CD4-positive, alpha-beta T cell treated with Interleukin-6 at 100 ng/mL for 8 hours (primary cell): ENCODE measurements at places on chromosomes 3 and 15.

DNA sequence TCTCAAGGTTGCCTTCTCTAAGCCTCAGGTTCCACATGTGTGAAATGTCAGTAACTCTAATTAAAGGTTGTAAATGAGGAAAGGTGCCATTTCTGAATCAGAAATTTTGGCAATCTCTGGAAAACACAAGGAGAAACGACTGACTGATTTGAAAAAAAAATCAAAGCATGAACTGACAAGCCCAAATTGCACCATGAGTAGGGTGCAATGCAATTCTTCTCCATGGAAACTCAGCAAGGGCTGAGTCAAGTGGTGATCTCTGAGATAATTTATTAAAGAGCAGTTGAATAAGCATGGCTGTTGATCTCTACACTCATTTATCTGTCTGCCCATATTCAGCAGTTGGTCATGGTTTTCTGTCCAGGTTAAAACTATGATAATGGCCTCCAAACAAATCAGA lies 201.6 kb upstream of the CMC1 start:
- DNase-seq, result no peak

DNA sequence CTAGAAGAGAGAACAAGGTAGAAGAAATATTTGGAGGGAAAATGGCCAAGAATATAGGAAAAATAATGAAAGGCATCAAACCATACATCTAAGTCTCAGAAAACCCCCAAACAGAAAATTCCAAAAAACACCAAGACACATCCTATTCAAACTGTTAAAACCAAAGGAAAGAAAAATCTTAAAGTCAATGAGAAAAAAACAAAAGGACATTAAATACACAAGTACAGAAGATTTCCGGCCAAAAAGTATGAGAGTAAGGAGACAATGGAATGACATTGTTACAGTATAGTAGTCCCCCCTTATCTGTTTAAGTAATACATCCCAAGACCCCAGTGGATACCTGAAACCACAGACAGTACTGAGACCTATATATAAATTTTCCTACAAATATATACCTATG lies 18.8 kb downstream of the CLASP2 start:
- no peak for DNase-seq

- DNase-seq, result no peak
Measured at GRCh38 chr15:35602836-35603235, 56.9 kb upstream of the DPH6 start.

DNA sequence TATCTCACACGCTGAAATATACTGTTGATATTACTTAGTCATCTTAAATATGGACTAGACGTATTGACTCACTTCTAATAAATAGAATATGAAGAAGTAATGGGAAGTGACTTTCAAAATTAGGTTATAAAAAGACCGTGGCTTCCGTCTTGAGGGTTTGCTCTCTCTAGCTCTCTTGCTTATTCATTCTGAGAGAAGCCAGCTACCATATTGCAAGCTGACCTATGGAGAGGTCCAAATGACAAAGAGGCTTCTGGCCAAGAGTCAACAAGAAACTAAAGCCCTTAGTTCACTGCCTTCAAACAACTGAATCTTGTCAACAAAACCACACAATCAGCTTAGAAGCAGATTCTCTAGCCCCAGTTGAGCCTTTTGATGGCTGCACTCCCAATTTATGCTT lies 46.1 kb downstream of the SLC9C1 start:
- DNase-seq, result no peak

- DNase-seq, result no peak
Measured at GRCh38 chr15:86830304-86830703, 750.6 kb downstream of the AGBL1 start.

DNA sequence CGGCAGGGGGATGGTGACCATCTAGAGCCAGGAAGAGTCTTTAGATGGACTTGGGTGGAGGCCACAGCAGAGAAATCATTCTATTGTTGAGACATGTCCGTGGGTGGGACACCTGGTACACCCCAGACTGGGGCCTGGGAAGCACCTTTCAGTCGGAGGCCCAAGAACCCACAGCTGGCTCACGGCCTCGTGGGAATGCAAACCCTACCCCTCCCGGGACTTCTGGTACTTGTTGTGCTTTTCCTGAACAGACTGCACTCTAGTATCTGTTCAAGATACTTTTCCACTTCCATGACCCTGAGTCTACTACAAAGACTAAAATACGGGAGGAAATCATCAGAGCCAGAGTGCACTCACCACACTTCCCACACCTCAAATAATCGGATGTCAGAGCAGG lies 60.7 kb downstream of the BDH1 start:
- DNase-seq, result no peak

DNA sequence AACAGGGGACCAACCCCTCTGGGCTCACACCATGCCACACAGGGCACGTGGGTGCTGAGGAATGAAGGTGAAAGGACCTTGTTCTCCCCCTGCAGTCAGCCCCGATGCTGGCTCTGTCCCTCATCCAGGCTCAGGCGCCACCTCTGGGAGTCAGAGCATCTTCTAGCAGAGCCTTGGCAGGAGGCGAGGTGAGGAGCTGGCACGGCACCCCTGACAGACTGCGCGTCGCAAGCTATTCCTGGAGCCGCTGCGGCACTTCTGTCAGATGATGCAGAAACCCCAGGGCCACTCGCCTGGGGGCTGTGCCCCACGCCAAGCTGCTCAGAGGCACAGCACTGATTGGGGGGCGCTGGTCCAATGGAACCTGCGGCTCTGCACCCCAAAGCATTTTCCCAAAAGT lies 62.0 kb downstream of the MGLL start:
- no peak for DNase-seq

GRCh38 chr3:13689373-13690260 lies 140.7 kb downstream of the FBLN2 start:
- DNase-seq, result no peak

DNA sequence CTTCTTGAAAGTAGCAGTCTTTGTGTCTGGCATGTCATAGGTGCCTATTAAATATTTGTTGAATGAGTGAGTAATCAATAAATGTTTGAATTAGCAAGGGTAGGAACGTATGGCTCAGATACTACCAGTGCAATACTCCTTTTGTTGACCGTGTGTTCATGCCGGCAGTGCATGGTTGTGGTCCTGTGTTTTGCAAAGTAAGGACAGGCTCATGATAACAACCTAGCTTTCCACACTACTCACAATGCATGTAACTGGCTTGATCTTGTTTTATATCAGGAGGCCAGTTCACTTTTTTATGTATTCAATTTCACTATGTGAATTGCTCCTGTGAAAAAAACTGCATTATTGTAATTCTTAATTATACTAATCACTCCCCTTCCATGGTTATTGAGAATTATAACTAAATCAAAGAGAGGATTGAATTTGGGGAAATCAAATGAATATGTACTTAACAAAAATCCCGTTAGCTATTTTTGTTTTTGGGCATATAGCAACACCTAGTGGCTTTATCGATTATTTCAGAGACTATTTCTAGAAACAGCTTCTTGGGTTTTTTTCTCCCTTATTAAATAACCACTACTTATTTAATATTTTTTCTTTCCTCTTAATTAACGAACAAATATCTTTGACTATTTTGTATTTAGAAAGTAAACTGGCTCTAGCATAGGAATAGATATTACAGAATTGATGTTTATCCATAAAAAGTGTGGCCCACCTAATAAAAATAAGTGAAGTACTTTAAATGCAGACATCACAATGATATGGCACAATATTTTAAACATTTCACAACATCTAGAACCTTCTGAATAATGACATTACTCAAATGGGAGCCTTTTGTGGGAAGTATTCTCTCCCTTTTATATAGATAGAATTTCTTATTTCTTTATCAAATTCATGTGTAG lies 218.5 kb downstream of the BBX start:
- DNase-seq, result no peak

DNA sequence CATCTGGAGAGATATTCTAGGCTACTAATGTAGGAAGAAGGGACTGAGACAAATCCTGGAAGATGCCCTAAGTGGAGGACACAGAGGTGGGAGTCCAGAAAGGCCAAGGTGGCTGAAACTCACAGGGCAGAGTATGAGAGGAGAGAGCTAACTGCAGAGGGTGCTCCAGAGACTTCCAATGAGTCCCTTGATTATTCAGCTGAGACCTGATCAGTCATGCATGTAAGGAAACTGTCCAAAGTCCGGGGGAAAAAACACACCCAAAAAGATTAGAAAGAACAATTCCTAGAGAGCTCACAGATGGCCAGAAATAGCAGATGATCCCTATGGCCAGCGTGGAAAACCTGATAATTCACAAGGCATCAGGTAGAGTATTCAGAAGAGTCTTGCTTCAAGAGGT lies 18.7 kb upstream of the FOXP1 start:
- no peak for DNase-seq

- no peak for DNase-seq
Measured at GRCh38 chr15:63135804-63136203, 14.1 kb downstream of the LACTB start.

- no peak for DNase-seq
Measured at GRCh38 chr3:53071882-53072431, 26.1 kb upstream of the SFMBT1 start.

DNA sequence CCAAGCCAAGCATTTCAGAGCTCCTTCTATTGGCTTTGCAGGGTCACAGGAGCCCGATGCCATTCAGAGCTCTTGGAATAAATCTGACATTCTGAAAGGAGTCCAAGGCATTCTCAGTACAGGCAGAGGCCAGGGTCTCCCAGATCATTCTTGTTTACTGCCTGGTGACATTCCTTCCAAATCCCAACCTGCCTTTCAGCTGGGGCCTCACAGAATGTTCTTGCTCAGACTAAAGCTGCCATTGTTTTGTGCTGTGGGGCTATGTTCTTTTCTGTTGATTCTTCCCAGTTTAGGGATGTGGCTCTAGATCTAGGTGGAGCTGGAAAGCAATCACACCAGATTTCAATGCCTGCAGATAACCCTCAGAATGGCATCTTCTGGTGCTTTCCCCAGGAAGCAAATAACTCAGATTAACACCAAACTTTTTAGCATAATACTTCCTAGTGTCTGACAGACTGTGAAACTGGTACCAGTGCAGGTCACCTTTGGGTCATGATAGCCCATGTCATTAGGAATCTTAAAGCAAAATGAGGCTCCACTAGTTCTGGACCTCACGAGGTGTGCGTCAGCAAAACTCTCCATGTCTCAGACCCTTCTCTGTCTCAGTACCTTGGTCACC lies 166.9 kb downstream of the CHST2 start:
- DNase-seq, result no peak

- DNase-seq, result no peak
Measured at GRCh38 chr3:15493436-15493835, 28.1 kb downstream of the COLQ start.

DNA sequence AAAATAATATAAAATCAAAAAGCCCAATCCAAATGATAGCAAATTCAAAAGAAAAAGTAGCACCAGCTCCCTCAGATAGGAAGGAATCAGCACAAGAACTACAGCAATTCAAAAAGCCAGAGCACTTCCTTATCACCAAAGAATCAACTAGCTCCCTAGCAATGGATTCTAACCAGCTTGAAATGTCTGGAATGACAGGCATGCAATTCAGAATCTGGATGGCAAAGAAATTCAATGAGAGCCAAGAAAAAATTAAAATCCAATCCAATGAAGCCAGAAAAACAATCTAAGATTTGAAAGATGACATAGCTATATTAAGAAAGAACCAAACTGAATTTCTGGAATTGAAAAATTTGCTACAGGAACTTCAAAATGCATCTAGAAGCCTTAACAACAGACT lies 1334.4 kb upstream of the ALCAM start:
- DNase-seq, result no peak

- no peak for DNase-seq
Measured at GRCh38 chr15:65947041-65947440, 77.8 kb downstream of the RAB11A start.

GRCh38 chr3:187799942-187800641 lies 54.8 kb upstream of the BCL6 start:
- no peak for DNase-seq
